ENCODE measurements at places on chromosomes 16 and 17. TPM values are rescaled to one million over a fixed set of nuclear protein-coding genes. Genes with fewer than 3 reads are reported as not detected.

DNA sequence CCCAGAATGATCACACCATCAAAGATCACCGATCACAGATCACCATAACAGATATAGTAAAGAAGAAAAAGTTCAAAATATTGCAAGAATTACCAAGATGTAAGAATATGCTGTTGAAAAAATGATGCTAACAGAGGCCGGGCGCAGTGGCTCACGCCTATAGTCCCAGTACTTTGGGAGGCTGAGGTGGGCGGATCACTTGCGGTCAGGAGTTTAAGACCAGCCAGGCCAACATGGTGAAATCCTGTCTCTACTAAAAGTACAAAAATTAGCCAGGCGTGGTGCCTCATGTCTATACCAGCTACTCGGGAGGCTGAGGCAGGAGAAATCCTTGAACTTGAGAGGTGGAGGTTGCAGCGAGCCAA lies 53.2 kb downstream of the CPPED1 start:
- no peak for DNase-seq

The CBLN1 gene
- not detected for total RNA-seq

DNA sequence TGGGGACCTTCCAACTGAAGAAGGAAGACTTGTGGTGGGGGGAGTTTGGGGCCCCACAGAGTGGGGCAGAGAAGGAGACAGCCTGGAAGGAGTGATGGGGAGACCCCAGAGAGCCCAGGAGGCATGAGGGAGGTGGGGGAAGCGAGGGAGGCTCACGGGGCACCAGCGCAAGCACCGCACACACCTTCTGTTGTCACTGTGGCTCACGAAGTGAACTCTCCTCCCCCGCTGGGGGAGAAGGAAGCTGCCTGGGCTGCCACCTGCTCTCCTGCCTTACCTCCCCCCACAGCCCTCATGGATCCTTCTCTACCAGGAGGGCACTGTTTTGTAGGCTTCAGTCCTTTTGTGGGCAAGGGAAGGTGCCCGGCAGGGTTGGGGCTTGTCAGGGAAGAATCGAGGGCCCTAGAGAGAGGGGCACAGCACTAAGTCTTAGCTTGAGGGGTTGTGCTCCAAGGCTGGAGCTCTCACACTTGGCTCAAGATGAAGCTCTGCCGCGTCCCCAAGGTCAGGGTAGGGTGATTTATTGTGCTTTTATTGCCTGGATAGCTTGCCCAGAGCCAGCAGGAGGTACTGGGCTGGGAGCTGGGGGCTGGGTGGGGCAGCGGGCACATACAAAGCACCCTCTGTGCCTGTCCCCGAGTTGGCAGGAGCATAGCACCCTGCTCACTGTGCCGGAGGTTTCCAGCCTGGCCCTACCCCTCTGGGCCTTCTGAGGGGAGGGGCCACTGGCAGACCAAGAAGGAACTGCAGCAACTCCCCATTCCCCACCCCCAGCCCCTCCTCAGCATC lies 4.6 kb upstream of the STARD3 start:
- no peak for DNase-seq

The LGALS9C gene
- total RNA-seq, result not detected

- DNase-seq, result no peak
Measured at GRCh38 chr16:25040543-25040942, 25.4 kb upstream of the ARHGAP17 start.

DNA sequence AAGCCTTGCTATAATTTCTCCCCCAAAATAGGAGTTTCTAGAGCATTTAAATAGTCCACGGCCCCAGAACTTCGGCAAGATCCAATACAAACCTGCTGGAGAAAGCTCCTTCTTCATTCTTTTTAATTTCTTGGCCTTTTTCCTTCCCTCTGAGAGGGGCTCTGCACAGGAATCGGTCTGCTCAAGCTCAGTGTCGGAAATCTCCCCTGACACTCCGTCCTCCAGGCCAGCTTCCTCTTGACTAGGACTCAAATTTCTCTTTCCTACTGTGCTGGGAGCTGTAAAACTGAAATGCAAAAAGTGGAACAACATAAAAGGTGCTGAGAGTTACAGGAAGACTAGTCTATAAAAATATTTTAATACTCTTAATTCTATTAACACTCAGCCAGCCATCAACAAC lies 183.3 kb downstream of the PARN start:
- no peak for DNase-seq

DNA sequence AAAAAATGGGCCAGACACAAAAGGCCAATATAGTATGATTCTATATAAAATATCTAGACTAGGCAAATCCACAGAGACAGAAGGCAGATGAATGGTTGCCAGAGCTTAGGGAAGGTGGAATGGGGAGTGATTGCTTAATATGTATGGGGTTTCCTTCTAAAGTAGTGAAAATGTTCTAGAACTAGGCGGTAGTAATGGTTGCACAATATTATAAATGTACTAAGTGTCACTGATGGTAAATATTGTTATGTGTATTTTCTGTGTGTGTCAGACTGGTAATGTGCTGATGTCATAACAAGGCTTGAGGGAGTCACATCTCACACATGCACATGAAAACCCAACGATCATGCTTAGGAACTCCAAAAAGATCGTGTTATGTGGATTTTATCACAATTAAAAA lies 106.9 kb upstream of the SIAH1 start:
- DNase-seq, result no peak

GRCh38 chr16:12578001-12578400 lies 225.7 kb downstream of the CPPED1 start:
- no peak for DNase-seq

- DNase-seq, result no peak
Measured at GRCh38 chr17:74777901-74778515, 1.9 kb upstream of the NAT9 start.

DNA sequence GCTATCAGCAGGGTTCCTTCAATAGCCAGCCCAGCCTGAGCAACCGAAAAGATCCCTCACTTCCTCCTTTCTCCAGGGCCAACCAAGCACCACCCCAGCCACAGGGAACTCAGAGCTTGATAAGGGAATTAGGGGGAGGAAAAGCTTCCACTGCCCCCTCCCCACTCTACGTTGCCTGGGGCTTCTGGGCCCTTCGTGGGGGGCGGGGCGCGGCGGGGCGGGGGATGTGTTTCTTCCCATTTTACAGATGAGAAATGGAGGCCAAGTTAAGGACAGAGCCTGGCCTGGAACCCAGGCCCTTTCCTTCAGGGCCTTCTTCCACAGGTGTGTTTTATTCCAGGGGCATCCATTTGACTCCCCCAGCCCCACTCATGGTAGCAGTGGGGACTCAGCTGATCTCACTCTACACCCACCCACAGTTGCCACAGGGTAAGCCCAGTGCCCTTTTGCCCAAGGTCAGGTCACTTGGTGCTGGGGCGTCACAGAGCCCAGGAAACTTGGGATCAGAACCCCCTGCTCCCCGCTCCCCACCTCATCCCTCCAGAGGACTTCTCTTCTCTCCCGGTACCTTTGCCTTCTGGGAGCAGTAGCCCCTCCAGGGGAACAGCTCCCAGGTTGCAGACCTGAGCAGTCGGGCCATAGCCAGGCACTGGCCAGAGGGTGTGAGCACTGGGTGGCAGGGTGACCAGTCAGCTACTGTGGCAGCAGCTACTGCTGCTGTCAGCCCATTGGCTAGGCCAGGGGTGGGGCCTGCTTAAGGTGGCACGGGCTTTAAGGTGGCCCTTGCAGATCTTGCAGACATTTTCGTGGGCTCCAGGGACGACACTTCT lies at the start of gene LDHD:
LDHD (minus strand) TSS at position 700 of the 830 bp plus-strand sequence; CDS start at position 640, 60 bp downstream.
- no peak for DNase-seq

DNA sequence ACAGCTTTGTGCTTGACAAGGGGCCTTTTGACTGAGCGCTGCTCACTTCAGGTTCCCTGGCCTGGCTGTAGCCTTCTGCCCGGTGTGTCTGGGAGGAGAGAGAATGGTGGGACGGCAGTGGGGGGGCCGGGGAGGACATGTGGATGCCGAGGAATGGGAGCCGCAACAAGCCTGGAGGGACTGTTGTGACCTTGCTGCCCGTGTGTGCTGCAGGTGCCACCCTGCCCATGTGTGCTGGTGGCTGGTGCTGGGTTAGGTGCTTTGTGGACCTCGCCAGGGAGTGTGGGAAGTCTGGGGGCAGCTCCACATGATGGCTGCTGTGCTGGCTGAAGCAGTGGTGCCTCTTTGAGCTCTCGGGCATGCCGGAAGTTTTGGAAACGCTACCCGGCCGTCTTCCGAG lies 132.1 kb downstream of the LAT start:
- no peak for DNase-seq

- peak; percentile 26 for DNase-seq
Measured at GRCh38 chr16:5015351-5015750, 18.4 kb downstream of the NAGPA start.

Measured in HT1080 (cell line).